ENCODE measurements at places on chromosomes 4 and X. TPM values are rescaled to one million over a fixed set of nuclear protein-coding genes. Genes with fewer than 3 reads are reported as not detected.

ARMCX4 gene
- polyA plus RNA-seq: not detected

REELD1 gene
- not detected for polyA plus RNA-seq

- DNase-seq: no peak
These were observed 11.9 kb downstream of the FSTL5 start for GRCh38 chr4:162151850-162152249.

GRCh38 chr4:52873191-52873590 lies 11.1 kb downstream of the RASL11B start:
- no peak for DNase-seq

DNA sequence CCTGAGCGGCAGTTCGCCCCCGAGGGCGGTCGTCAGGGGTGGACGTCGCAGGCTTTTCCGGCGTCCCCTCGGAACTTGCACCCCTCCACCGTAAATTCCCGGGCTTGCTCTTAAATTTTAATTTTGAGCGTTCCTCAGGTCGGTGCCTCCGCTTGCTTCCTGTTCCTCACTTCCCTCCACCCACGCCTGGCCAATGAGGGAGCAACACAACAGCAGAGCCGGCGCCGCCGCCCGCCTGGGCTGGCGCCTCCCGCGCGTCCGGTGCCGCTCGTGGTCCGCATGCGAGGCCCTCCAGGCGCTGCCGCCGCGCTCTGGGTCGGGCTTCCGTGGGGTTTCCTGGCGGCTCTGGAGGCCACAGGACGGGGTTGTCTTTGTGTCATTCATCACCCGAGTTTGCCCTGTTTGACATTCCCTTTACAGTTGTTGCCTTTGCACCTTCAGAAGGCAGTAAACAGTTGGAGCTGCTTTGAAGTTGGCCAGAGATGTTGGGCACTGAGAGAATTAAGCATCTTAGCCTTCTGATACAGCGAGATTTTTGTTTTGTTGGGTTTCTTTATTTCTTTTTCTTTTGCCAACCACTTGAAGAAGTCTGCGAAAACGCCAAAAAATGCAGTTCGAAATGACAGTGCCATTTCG lies 692 bp downstream of the SPCS3 start:
- DNase-seq: peak; percentile 72

DNA sequence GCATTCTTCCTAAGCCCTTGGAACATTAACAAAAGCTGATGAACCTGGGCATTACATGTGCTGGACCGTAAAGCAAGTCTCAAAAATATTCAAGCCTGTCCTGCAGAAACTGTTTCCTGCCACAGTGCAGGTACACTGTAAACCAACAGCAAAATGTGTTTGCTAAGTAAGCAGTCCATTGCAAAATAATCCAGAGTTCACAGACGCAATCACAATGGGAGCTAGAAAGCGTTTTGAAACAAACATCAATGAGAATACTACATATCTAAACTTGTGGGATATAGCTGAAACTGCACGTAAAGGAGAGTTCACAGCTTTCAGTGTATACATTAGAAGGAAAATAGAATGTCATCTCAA lies 61.6 kb downstream of the RGS12 start:
- DNase-seq: no peak

Measured in K562 (cell line).